Chondrocyte (in vitro differentiated cells): ENCODE measurements at places on chromosomes 5 and 9. TPM values are rescaled to one million over a fixed set of nuclear protein-coding genes. Genes with fewer than 3 reads are reported as not detected.

SPOCK1 gene
- total RNA-seq = 125 to 201 TPM (median 127 TPM) in 3 replicates

PALM2AKAP2 gene
- total RNA-seq = 43.7 to 52.7 TPM (median 46.3 TPM) in 3 replicates

GABBR2 gene
- 0.12 TPM in 1 of 3 replicates, not detected in the others for total RNA-seq

- H3K27me3 ChIP-seq = no peaks in the 10 kb centered on the region
- peak overlapping the region; percentile 97 for H3K27ac ChIP-seq
- peaks cover 71% of the 10 kb centered on the region for H3K4me1 ChIP-seq
Observed at GRCh38 chr9:128215491-128216409, 12.6 kb downstream of the DNM1 start.

GRCh38 chr5:10690460-10691440, 70.3 kb downstream of the DAP start:
- DNase-seq = no peak
- H3K4me3 ChIP-seq = no peak overlapping the region
- no peaks in the 10 kb centered on the region for H3K27me3 ChIP-seq
- H3K4me1 ChIP-seq = peaks cover 67% of the 10 kb centered on the region
- peak overlapping the region; percentile 94 for H3K27ac ChIP-seq

DNA sequence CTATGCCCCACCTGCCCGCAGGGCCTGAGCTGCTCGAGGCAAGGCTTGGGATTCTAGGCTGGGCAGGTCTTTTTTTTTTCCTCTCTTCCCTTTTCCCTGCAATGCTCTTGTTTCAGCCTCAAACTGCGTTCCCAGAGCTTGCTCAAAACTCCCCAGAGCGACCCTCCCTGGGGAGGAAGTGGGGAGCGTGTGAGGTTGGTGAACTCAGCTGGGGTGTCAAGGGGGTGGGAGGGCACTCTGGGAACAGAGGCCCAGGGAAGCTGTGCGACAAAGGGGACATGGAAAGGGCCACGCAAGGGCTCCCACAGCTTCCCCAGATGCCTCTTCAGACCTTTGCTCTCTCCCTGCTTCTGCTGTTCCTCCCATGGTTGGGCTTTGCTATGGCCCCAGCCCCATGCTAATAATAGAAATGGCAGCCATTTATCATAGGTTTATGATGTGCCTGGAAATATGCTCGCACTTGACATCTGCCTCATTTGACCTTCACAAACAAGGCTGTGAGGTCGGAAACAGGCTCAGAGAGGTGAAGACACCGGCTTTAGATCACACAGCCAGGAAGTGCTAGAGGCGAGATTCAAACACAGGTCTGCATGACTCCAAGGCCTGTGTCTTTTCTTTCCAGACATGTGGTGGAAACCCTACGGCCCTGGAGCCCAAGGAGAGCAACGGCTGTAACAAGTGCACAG, 40.9 kb upstream of the IL17B start:
- peaks cover 65% of the 10 kb centered on the region for H3K36me3 ChIP-seq
- no peaks in the 10 kb centered on the region for H3K27me3 ChIP-seq
- peaks cover 100% of the 10 kb centered on the region for H3K4me1 ChIP-seq
- H3K27ac ChIP-seq = peak overlapping the region; percentile 96
- peak overlapping the region; percentile 44 for H3K4me3 ChIP-seq
- DNase-seq = no peak

DNA sequence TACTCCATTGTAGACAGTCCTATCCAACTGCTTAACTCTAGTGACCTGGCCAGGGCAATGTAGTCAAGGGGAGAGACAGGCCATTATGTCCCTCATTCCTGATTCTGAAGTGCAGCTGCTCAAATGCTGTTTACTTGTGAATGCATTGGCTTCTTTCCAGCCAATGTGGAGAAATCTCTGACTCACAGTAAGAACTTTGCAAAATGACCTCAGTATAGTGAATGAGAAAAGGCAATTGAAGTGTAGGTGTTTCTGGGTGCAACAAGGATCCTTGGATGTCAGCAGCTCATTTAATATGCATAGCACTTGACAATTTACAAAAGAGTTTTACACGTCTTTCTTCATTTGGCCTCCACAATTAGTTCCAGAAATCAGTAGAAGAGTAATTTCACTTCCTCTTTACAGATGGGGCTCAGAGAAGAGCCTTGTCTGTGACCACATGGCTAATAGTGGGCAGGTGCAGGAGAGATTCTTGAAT, 367.2 kb downstream of the OSTF1 start:
- H3K36me3 ChIP-seq = no peaks in the 10 kb centered on the region
- no peak for DNase-seq
- H3K27ac ChIP-seq = no peak overlapping the region
- no peak overlapping the region for H3K4me3 ChIP-seq
- peaks cover 60% of the 10 kb centered on the region for H3K4me1 ChIP-seq
- H3K27me3 ChIP-seq = no peaks in the 10 kb centered on the region

- H3K4me1 ChIP-seq = peaks cover 29% of the 10 kb centered on the region
- no peak overlapping the region for H3K4me3 ChIP-seq
- peak overlapping the region; percentile 68 for H3K27ac ChIP-seq
- peaks cover 2% of the 10 kb centered on the region for H3K36me3 ChIP-seq
- no peak for DNase-seq
Observed at GRCh38 chr9:79489261-79490000, 82.3 kb upstream of the TLE4 start.

GRCh38 chr5:122844136-122844909, 1.1 kb upstream of the SNX24 start:
- no peaks in the 10 kb centered on the region for H3K27me3 ChIP-seq
- peak overlapping the region; percentile 84 for H3K4me3 ChIP-seq
- peaks cover 8% of the 10 kb centered on the region for H3K36me3 ChIP-seq
- DNase-seq = no peak
